ENCODE measurements at places on chromosomes 3 and 15.

DNA sequence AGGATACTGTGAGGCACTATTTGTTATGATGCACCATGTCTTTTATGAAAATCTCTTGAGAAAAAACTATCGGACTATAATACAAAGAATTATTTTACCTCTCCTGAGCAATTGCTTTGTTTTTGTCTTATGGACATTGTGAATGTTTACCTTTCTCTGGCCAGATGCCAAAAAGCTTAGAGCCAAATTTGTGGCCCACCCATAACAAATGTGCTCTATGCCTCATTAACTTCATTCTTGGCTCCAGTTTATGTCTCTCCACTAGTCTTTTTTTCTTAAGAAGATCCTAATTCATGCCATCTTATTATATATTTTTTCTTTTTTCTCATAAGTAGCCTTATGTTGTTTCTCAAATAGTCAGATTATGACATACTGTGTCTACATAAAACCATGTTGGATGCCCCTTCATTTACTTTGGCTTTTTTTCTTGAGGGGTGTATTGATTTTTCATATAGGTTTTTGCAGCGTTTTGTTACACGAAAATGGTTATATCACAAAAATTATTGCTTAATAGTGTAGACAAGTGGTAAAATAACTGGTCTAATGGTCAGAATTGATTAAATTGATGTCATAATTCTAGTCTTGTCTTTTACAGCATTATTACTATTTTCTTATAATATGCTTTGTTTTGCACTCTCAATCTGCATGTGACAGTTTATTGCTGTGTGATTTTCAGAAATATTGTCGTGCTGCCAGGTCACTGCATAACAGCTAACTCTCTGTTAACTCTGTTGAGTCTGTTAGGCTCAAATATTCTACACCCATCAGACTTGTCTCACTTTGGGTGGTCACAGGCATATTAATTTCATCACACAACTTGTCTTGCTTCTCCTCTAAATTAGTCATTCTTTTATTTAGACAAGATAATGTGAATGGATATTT, 18.2 kb downstream of the SENP8 start:
- no peak for DNase-seq

- DNase-seq: no peak
These were observed 19.5 kb upstream of the PXYLP1 start for GRCh38 chr3:141212101-141212500.

- no peak for DNase-seq
These were observed 77.3 kb downstream of the SMAD3 start for GRCh38 chr15:67142767-67143100.

GRCh38 chr15:65920825-65921309, 51.6 kb downstream of the RAB11A start:
- DNase-seq: no peak

GRCh38 chr3:59432665-59433064, 382.8 kb upstream of the CFAP20DC start:
- no peak for DNase-seq

DNA sequence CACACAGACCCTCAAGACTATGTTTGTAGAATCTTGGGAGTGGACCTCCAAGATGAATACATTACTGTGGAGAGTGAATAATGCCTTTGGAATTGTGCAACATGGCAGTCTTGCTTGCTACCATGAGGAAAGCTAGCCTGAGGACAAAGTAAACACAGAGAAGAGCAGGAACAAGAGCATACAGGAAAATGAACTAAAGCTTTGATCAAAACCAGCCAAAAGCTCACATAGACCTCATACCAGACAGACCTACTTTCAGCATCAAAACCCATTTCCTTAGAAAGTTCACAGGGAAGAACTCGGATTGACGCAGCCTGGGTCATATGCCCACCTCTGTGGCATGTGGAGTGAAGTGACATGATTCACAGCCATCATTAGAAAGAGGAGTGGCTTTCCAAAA, 3.3 kb upstream of the RAB8B start:
- DNase-seq: no peak

DNA sequence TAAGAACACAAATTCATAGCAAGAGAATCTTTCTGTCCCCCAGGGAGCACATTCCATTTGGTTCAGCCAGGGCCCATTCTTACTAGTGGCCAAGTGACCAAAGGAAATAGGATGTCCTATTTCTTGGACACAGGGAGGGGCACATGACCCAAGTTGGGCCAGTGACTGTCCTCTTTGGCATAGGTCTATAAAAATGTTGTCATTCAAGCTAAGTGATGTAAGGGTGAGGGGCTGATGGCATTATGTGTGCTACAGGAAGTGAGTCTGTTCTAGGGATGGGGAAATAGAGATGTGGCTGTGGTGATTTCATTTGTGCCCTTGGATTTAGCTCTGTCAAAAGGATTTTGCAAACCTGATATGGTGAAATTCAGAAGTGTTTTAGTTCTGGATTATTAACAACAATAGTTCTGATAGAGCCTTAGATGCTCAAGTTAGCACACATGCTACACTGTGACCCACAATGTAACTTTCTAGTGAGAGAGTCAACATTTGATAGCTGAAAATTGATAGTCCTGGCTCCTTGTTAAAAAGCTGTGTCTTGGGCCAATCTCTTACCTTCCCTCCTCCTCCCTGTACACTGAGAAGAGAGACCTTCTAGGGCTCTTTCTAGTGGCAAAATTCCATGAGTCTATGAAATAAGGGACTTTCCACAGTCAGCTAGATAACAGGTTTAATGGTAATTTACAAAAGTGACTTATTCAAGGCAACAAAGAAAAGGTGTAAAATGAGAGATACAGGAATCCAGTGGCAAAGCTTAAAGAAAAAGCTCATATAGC, 117.2 kb downstream of the THRB start:
- no peak for DNase-seq

GRCh38 chr3:189053322-189053721, 118.4 kb upstream of the TPRG1 start:
- DNase-seq: no peak

GRCh38 chr15:40421246-40422157, 15.9 kb downstream of the IVD start:
- peak; percentile 63 for DNase-seq

DNA sequence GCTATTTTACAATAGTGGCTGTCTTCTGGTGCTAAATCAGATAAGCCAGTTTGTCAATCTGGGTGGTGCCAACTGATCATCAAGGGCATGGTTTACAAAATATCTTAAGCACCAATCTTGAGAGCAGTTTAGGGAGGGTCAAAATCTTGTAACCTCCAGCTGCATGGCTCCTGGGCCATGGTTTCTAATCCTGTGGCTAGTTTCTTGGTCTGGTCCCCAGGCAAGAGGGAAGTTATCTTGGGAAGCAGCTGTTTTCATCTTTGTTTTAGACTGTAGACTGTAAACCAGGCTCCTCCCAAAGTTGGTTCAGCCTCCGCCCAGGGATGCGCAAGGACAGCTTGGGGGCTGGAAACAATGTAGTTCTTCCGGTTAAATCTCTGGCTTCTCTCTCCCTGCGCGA, 166.8 kb downstream of the IL1RAP start:
- DNase-seq: no peak

GRCh38 chr15:40466426-40467260, 4.1 kb upstream of the CHST14 start:
- no peak for DNase-seq

DNA sequence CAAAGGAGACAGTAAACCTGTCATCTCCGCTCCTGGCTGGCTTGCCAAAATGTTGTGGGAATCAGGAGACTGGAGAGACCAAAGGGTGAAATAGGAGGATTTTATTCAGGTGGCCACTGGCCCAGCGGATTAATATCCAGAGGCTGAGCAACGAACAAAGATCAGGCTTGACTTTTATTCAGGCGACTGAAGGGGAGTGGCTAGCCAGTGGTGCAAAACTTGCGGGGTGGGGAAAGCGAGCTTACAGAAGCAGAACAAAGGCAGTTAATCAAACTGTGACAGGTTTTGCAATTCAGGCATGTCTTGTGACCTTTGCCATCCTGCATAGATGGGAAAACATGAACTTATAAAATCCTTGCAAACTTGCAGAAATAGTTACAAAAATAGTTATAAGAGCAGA, 19.8 kb upstream of the ACAD9 start:
- no peak for DNase-seq

- no peak for DNase-seq
These were observed 42.6 kb upstream of the MRPS22 start for GRCh38 chr3:139301183-139301582.

DNA sequence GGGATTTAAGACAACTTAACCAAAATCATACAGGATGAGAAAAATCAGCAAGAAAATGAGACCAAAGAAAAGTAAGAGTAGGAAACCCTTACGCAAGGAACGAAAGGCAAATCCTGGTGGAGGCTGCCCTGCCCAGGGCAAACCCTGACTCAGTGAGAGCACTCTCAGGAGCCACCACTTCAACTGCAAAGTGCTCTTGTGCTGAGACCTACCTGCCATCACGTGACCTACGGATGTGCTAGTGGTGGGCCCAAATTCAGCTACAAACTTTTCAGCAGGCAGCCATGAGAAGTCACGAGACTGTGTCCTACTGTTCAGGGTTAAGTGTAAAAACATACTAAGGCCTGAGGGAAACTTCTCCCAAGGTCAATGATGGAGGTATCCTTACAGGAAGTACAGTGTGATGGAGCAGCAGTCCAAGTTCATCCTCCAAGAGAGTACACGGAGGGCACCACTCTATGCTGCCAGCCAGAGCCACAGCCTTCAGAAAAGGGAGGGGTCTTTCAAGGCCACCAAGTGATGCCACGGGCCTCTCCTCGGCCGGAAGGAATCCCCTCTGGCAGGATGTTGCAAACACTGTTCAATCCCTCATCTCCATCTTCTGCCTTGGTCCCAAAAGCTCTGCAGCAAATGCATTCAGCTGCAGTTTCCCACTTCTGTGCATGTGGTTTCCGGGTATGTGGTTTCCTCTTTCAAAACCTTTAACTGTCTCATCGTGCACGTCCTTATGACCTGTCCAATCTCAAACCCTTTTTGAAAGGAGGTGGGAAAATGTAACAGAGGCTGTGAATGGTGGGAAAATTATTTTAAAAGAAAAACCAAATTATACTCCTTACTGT, 9.5 kb downstream of the CHSY1 start:
- DNase-seq: peak; percentile 51

GRCh38 chr15:90987561-90988141, 6.7 kb downstream of the PRC1 start:
- DNase-seq: no peak

DNA sequence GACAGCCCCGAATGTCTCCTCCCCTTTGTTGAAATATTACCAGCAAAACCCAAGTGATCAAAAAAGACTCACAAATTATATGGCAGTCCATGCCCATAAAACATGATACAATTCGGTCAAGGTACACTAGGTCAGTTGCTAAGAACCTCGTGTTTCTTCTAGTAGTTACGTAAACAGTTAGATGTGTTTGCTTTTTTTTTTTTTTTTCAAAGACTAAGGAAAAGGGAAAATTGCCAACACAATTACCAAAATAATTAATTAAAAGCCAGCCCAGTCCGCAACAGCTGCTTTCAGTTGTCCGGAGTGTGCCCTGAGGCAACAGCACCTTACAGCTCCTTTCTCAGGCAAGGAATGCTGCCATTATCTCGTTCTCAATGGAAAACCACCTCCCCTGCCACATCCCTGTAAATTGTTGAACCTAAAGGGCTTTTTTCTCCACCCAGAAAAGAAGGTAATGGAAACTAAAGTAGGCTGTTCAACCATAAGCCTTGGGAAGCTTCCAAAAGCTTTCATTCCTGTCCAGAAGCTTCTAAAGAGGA, 129.2 kb upstream of the TSC22D2 start:
- no peak for DNase-seq

GRCh38 chr3:122081543-122082247, 26.5 kb downstream of the CD86 start:
- no peak for DNase-seq

GRCh38 chr3:49500732-49501609, 30.9 kb downstream of the DAG1 start:
- no peak for DNase-seq

DNA sequence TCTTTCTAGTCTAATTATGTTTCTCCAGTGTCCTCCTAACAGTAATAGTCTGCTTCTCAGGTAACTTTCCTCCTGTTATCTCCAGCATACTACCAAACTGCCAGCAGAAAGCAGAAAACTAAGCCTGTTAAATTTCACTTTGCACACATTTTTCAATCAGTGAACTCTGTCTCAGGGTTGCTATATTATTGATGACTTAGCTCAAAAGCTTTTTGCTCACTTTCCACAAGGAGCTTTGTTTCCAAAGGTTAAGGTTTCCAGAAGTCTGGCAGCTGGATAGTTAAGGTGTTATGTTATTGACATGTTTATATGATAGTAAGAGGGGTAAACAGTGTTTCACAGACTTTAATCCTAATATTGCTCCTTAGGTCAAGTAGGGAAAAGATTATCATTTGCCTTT, 5.1 kb downstream of the TRPM7 start:
- no peak for DNase-seq

GRCh38 chr3:45647148-45647619, 42.0 kb upstream of the SACM1L start:
- no peak for DNase-seq

DNA sequence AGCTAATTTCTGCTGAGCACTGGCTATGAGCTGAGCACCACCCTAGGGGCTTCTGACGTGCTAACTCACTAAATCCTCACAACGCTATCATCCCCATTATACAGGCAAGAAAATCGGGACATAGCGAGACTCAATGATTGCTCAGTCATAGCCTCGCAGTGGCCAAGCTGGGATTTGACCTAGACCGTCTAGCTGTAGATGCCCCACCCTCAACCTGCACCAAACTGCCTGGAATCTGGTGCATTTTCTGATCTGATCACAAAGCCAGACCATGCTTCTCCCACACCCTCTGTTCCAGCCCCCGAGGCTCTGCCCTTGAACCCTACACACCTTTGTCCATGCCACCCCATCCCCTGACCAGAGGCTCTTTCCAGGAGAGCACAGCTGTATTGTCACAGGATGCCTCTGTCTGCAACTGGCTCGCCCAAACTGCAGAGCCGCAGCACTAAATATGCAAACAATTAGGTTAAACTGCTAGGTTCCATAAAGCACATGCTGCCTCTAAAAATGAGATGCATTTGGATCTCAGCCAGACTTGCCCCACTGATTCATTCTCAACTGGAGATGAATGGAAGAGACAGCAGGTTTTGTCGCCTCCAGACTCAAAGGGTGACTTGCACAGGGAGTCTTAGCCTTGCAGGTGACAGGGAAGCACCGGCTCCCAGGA, 95.2 kb downstream of the NUP210 start:
- DNase-seq: no peak

DNA sequence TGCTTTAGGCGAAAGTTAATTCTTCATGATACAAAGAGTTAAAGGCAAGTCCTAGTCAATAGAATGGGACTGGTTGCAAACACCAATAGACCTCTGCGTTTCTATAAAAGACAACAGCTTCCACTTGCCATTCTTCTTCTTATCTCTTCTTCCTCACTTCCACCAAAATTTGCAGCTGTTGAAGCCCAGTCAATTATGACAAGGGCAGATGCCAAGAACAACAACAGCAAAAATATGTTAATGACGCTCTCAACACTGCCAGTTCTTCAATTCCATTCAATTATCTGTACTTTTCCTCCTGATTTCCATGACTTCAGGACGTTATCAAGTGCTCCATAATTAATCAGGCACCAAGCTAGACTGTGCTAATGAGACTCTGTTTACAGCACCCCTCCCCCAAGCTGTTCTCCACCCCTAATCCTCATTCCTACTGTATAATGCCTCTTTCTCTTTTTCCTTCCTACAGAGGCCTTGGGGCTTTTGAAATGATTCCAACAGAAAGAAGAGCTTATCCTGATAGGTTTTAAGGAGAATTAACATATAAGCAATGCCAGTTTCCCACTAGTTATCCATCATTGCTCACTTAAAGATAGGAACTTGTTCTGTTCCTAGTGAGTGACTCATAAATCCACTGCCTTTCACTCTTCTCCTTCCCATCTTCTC, 1160.5 kb downstream of the IGSF11 start:
- DNase-seq: no peak

Data from stimulated activated CD4-positive, alpha-beta T cell treated with anti-CD3 and anti-CD28 coated beads, Interleukin-12 subunit alpha, Interleukin-12 subunit beta, amount 100 ng/mL, for 48 hours (primary cell).